ENCODE measurements at places on chromosomes 2 and 18.
A peak's percentile ranks its signal among the peaks of the same experiment; 100 is the strongest.

- no peak for DNase-seq
Measured at GRCh38 chr2:162070228-162070936, 3.6 kb downstream of the DPP4 start.

DNA sequence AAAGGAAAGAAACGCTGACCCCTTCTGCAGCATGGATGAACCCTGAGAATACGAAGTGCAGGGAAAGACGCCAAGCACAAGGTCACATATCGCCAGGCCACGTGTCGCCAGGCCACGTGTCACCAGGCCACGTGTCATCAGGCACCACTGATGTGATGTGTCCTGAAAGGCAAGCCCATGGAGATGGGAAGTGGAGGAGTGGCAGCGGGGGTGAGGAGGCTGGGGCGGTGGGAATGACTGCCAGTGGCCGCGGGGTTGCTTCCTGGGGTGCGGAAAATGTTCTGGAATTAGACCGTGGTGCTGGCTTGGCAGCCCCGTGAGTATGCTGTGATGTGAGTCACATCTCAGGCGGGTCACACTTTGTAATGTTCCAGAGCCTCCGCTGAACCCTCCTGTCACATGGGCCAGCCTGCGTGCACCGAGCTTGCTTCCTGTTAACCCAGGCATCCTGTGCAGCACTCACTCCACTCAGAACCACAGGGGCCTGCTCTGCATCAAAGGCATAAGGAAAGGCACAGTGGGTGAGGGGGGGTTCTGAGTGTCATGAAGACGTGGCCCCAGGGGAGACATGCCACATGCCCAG is 39.0 kb downstream of the SLC66A2 start:
- peak; percentile 36 for DNase-seq

DNA sequence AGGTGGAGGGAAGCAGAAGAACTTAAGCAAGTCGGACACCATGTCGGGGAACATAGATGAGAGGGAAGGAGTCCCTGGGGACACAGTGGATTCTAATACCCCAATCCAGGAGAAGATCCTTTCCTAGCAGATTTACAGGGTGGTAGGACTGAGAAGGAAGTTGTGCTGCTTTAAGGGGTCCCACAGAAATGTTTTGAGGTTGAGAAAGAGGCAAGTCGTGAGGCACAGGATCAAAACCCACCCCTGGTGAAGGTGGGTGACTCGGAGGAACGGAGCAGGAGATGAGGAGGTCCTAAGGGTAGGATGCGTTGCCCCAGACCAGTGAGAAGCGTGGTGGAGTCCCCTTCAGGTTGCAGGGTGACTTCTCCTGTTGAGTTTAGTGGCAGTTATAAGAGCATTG is 32.7 kb downstream of the DCDC2C start:
- DNase-seq = peak; percentile 9

DNA sequence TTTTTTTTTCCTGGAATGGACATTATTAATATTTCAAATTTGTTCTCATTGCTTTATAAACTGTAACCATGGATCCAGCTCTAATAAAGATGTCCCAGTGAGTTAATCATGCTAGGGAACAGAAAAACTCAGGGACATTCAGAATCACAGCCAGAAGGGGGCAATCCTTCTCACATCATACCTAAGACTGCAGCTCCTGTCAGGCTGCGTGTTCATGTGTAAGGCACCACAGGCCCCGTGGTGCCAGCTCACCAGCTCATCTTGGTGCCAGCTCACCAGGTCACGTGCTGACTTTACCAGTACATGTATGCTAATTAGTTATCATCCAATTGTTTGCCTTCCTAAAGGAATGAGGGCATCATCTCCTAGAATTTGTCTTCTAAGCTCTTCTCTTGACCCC is 84.7 kb upstream of the NEDD4L start:
- DNase-seq = peak; percentile 49

DNA sequence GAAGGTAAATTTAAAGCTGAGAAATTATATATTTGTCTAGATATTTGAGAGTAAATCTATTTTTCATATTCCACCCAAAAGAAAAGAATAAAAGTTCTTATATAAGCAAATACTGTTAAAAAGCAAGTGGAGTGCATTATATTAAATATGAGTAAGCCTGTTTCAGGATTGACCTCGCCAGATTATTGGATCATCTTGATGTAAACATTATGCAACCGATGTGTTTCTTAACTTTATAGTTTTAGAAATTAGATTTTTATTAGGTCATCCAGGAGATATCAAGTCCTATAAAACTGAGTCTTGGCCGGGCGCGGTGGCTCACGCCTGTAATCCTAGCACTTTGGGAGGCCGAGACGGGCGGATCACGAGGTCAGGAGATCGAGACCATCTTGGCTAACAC is 100.3 kb upstream of the MSTN start:
- no peak for DNase-seq

- no peak for DNase-seq
Measured at GRCh38 chr2:111954602-111955332, 56.4 kb downstream of the MERTK start.

DNA sequence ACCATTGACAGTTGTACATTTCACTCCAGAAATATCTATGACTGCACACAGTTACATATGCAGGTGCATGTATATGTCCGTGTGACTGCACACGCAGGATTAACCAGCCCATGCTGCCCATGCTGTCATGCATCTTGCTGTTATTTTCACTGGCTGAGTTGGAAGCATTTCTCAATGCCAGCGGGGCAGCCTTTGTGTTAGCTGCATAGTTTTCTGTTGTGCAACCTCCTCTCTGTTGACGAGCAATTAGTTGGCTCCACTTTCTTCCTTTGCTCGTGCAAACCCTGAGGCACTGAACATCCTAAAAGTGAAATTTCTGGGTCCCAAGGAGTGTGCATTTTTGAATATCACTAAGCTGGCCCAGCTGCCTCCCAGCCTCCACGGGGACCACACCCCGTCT is 133.4 kb upstream of the GLI2 start:
- no peak for DNase-seq

GRCh38 chr2:127080226-127080937 is 26.6 kb downstream of the BIN1 start:
- DNase-seq = no peak

DNA sequence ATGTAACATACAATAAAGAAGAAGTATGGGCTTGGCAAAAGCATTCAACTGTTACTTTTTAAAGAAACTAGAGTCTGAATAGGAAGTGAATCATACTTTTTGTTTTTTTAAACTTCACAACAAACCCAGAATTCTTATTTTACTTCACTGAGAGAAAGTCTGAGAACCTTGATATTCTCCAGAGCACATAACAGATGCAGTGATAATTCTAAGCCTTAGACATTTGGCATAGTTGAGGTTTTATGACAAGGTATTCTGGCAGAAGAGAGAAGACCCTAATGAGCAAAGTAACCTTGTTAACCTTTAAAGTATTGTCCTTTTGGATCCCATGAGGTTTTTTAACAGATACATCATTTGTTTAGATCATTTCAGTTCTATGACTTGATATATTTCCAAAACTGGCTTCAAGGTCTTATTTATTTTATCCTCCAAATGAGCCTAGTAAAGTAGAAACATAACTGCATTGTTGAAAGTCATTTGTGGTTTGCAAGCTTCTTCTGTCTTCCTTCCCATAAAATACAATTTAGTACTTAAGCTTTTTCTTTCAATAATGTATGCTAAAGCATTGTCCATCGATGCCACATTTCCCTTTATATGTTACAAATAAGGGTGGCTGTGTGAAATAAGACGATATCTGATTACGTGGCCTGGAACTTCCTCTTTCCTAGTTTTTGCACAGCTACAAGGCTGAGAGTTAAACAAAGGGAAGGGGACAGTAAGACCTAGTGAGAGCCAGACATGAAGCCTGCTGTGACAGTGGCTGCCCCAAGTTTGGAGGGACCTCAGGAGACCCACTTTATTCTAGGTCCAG is 86.1 kb upstream of the ITPRID2 start:
- DNase-seq = no peak

DNA sequence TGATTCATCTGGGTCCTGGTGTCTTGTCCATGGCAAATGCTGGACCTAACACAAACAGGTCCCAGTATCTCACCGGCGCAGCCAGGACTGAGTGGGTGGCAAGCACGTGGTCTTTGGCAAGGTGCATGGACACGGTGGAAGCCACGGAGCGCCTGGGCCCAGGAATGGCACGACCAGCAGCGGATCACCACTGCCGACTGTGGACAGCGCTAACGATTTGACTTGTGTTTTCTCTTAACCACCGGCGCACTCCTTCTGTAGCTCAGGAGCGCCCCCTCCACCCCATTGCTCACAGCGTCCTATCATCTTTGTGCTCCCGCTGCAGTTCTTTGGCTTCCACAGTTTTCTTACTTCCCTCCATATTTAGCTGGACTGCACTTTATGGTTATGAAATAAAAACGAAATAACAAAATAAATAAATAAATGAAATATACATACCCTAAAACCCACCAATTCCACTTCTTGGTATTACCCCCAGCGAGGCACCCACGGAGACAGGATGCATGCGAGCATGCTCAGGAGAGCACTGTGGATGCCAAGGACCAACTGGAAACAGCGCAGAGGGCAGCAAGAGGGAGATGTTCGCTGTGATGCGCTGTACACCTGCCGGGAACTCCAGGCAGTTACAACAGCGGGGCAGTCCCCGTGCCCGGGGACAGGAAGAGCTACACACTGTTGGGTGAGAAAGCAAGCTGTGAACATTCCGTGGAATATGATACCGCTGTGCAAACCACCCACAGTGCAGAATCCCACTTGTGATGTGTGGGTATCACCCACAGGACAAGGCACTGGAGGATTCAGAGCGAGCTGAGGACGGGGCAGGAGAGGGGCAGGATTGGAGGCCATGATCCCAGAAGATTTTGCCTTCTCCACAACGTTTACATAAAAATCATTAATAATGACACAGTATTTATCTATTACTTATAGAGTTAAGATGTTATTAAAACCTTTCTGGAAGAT is 7.0 kb upstream of the CIDEA start:
- DNase-seq = no peak

DNA sequence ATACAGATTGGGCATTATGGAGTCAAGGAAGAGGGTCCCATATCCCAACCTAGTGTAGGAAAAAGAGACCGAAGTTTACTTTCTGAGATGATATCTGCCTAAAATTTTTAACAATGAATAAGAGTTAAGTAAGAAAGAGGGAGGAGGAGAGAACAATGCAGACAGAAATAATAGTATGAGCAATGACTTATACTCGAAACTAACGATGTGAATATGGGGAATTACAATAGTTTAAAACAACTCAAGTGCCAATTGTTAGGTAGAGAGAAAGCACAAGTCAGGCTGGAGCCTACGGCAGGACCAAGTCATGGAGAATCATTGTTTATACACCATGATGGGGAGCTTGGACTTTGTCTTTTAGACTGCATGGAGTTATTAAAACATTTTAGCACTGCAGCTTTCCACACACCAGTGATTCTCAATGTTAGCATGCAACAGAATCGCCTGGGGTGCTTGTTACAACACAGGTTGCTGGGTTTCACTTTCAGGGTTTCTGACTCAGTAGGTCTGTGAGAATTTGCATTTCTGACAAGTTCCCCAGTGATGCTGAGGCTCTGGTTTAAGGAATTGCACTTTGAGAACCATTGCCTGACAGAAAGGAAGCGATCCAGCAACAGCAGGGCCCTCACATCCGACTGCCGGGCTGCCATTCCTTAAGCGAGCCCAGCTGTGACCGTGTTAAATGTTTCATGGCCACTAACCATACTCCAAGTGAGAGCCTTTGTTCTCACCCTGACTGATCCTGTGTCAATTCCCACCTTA is 511.2 kb downstream of the DCDC2C start:
- no peak for DNase-seq

DNA sequence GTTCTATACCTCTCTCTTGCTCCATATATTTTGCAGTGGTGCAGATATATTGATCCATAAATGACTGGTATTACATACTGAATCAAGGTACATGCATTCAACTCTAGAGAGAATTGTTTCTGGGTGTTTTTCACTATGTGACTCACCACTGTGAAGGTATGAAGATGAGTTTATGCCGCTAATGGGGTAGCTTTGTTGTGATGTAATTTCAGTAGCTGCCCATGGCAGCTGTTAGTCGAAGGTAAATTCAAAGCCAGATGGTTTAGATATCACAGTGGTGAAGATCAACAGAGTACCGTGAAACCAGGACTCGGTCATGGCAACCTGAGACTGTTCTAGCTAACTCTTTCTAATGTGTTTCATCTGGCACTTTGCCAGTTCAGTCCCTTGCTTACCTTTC is 50.4 kb downstream of the PKP4 start:
- DNase-seq = no peak

- DNase-seq = peak; percentile 49
Measured at GRCh38 chr18:76496194-76496890, 1.3 kb upstream of the ZNF516 start.

DNA sequence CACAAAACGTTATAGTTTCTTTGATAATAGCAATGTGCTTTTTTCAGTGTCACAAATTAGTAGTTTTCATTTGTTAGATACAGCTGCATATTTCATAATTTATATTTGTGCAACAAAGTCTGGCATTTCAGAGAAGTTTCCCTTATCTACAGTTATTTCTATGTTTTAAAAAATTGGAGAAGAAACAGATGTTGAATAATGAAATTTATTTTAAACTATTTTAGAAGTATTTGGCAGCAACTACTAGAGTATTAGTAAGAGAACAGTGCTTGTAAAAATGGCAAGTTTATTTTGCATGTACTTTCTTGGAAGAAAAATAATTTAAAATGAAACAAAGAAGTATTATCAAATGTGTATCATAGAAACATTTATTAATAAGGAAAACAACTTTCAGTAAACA is 68.6 kb upstream of the COL5A2 start:
- no peak for DNase-seq

GRCh38 chr2:191675807-191676721 is 1.9 kb upstream of the NABP1 start:
- no peak for DNase-seq

- no peak for DNase-seq
Measured at GRCh38 chr2:179170901-179171300, 93.7 kb downstream of the SESTD1 start.

- DNase-seq = no peak
Measured at GRCh38 chr2:135817951-135818350, 19.0 kb downstream of the LCT start.

GRCh38 chr18:55247032-55247431 is 287.8 kb upstream of the CCDC68 start:
- DNase-seq = no peak

GRCh38 chr2:217430916-217431576 is 571.2 kb upstream of the TNP1 start:
- DNase-seq = no peak

GRCh38 chr2:122414902-122415301 is 659.5 kb downstream of the TSN start:
- DNase-seq = no peak

DNA sequence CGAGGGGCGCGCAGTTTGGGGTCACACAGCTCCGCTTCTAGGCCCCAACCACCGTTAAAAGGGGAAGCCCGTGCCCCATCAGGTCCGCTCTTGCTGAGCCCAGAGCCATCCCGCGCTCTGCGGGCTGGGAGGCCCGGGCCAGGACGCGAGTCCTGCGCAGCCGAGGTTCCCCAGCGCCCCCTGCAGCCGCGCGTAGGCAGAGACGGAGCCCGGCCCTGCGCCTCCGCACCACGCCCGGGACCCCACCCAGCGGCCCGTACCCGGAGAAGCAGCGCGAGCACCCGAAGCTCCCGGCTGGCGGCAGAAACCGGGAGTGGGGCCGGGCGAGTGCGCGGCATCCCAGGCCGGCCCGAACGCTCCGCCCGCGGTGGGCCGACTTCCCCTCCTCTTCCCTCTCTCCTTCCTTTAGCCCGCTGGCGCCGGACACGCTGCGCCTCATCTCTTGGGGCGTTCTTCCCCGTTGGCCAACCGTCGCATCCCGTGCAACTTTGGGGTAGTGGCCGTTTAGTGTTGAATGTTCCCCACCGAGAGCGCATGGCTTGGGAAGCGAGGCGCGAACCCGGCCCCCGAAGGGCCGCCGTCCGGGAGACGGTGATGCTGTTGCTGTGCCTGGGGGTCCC is at the start of gene ITGA4:
TSS of gene ITGA4 (plus strand) at position 266 of the 620 bp plus-strand sequence. CDS start at position 535, 269 bp downstream.
- DNase-seq = peak; percentile 87
